NCI-H2227 treated with DMSO at 0.1 percent for 48 hours (cell line): ENCODE measurements at places on chromosomes 1 and 21.
A peak's percentile ranks its signal among the peaks of the same experiment; 100 is the strongest.

- peak; percentile 73 for DNase-seq
These were observed 38.2 kb upstream of the WASF2 start for GRCh38 chr1:27527890-27528817.

- peak; percentile 11 for DNase-seq
These were observed 7.5 kb downstream of the SLC19A1 start for GRCh38 chr21:45534636-45535331.

- peak; percentile 93 for DNase-seq
These were observed at the start of gene IGSF9 for GRCh38 chr1:159945483-159946241. IGSF9 (minus strand) TSS chr1:159945613; CDS start chr1:159943454, 2,159 bp downstream.

- no peak for DNase-seq
These were observed 339.0 kb downstream of the CHRM3 start for GRCh38 chr1:239725371-239725770.

GRCh38 chr1:168509875-168510791, 33.7 kb downstream of the XCL2 start:
- no peak for DNase-seq

DNA sequence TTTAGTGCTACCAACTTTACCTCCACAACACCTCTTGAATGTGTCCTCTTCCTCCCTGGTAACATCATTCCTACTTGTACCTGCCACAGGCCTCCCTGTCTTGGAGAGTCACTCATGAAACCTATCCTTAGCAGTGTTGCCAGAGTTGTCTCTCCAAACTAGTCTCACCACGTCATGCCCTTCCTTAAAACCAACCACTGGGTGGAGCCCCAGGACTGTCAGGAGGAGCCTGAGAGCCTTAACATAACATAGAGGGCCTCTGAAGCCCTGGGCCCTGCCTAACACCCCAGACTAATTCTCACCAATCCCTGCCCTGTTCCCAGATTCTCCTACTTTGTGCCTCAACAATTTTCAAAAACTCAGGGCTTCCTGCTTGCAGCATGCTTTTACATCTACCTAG, 65.3 kb downstream of the ZNF697 start:
- DNase-seq: peak; percentile 63

GRCh38 chr1:77064246-77064645, 155.0 kb downstream of the PIGK start:
- DNase-seq: no peak

GRCh38 chr1:218259800-218260199, 25.3 kb upstream of the RRP15 start:
- no peak for DNase-seq

- no peak for DNase-seq
These were observed 8.1 kb downstream of the ZNF687 start for GRCh38 chr1:151289991-151290708.

GRCh38 chr1:11059155-11059967, 457 bp downstream of the SRM start:
- no peak for DNase-seq

DNA sequence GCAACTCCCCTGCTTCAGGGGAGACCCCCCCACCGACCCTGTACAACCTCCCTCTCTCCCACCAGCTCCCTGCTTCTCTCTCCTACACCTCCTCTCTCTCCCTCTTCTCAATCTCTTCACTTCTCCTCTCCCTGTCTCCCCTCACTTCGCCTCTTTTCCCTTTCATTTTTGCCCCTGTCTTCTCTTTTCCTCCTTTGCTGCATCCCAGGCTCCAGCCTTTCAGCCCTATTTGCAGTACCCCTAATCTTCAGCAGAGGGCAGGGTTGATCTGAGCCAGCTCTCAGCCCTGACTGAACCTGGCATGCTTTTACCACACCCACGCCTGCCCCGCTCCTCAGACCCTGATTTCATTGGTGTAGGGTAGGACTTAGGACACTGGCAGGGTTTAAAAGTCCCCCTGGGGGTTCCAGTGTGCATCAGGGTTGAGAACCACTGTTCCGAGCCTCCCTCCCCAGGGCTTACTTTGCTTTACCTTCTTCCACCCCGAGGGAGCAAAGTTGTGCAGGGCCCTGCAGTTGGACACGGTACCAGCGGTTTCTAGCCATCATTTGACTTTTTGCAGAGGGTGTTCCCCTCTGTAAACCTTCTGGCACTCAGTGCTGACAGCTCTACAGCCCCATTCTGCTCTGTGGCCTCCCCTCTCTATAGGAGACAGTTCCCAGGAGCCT, 67.3 kb upstream of the CNTN2 start:
- DNase-seq: peak; percentile 34

DNA sequence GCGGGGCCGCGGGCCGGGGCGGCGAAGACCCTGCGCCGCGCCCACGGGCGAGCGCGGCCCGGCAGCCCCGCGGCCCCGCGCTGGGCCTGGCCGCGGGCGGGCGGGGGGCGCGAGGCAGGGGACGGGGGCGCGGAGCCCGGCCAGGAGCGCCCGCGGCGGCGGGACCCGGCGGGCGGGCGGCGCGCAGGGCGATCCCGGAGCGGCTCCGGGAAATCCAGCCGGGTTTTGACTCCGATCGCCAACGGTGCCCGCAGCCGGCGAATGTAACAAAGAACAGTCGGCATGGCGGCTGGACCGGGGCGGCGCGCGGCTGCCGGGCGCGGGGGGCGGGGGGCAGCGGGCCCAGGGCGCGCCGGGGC, 334 bp downstream of the PRDM15 start:
- DNase-seq: peak; percentile 75
